Activated T-cell treated with anti-CD3 and anti-CD28 coated beads, Interleukin-2, amount 50 U/mL, for 48 hours (primary cell): ENCODE measurements at places on chromosomes 7 and 10.

- DNase-seq: no peak
Observed at GRCh38 chr7:123193235-123193634, 6.5 kb downstream of the SLC13A1 start.

DNA sequence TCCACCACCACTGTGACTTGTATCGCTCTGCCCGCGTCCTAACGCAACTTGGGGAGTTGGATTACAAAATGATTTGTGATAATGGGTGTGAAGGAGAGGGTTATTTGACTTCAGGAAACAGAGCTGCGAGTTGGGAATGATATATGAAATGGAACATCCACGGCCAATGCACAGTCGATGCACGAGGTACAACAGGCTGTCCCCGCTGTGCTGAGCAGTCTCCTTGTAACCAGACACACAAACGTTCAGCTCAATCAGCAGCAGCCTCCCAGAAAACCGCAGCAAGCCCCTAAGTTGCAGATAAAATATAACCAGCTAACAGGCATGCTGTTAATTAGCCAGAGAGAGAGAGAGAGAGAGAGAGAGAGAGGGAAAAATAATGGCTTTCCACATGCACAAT, 332.7 kb upstream of the MGMT start:
- no peak for DNase-seq

DNA sequence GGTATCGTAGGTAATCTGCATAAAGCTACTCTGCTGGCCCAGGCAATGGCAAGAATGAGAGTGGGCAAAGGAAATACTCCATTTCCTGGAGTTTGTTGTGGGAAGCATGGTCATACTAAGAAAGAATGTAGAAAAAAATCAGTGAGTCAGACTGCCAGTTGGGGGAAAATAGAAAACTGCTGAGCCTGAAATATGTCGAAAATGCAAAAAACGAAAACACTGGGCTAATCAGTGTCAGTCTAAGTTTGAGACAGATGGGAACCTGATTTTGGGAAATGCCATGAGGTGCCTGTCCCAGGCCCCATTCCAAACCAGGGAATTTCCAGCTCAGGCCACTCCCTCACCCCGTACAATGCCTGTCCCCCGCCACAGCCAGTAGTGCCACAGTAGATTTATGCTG, 150.0 kb downstream of the ZNF33B start:
- DNase-seq: no peak

GRCh38 chr10:63707254-63707910, 186.2 kb downstream of the REEP3 start:
- peak; percentile 36 for DNase-seq

- DNase-seq: peak; percentile 56
Observed at GRCh38 chr10:100730725-100731406, 14.5 kb upstream of the PAX2 start.

GRCh38 chr7:37425498-37425897, 23.2 kb downstream of the ELMO1 start:
- no peak for DNase-seq

DNA sequence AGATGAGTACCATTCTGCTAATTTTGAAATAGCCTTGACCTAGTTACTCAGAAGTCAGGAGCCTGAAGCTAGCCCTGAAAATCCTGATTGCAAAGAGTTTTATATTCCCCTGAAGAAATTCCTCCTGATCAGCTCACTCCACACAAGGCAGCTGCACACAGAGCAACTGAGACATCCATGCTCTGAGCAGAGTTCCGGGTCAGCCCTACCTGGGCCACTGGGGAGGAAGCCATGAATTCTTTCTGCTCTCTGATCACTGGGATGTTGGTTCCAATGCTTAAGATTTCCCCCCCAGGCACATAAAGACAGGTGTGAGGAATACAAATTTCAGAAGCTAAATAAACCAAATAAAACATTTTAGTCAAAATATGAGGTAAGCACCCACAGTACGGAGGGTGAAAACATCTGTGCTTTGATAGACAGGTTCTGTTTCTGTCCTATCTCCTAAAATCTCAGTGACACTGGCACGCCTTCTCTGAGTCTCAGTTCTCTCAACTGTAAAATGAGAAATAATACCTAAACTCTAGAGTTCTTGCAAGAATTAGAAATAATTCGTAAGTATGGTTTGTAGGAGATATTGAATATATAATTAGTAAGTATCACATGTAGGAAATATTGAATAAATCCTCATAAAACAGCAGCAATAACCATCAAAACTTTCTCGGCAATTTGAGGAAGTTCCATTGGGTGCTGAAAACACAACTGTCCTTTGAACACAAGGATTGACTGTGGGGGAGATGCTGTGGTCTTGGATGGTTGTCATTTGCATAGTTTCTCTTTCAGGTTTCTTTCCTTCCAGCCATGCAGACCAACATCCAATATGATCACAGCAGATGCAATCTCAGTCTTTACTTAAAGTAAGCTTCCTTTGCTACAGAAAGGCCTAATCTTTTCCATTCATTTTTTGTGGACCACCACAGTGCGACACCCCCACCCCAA, 133.0 kb upstream of the TNS3 start:
- DNase-seq: no peak

GRCh38 chr10:59176241-59177030, at the start of gene PHYHIPL:
PHYHIPL (plus strand) TSS chr10:59176643; CDS start chr10:59176854, 211 bp downstream.
- DNase-seq: no peak

GRCh38 chr10:130206216-130206737, 70.1 kb downstream of the GLRX3 start:
- DNase-seq: no peak

DNA sequence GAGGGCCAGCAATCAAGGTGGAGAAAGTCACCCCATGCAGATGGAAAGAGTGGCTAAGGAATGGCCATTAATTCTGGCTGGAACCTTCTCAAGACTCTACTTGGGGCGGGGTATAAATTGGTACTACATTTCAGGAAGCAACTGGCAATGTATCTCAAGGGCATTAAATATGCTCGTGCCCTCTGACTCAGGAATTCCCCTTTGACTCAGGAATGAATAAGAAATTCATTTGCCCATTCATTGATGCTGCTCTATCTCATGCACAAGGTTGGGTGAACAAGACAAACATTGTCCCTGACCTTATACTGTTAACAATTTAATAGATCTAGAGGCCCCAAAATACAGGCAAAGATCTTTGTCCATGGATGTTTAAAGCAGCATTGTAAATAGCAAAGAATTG, 188.1 kb downstream of the MYOF start:
- DNase-seq: no peak
